DMS79 (cell line): ENCODE measurements at places on chromosomes 6 and 20.

GRCh38 chr6:113137426-113137825, 719.7 kb upstream of the MARCKS start:
- DNase-seq: no peak

DNA sequence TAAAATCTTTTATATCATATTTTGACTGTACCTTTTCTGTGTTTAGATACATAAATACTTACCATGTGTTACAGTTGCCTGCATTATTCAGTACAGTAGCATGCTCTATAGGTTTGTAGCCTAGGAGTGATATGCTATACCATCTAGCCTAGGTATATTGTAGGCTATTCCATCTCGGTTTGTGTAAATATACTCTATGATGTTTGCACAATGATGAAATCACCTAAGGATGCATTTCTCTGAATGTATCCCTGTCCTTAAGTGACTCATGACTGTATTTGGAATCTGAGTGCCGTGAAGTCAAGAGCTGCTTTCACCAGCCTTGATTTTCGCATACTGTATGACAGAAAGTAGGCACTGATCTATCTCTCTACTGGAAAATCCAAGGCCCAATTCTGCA, 129.9 kb downstream of the UTRN start:
- DNase-seq: no peak

DNA sequence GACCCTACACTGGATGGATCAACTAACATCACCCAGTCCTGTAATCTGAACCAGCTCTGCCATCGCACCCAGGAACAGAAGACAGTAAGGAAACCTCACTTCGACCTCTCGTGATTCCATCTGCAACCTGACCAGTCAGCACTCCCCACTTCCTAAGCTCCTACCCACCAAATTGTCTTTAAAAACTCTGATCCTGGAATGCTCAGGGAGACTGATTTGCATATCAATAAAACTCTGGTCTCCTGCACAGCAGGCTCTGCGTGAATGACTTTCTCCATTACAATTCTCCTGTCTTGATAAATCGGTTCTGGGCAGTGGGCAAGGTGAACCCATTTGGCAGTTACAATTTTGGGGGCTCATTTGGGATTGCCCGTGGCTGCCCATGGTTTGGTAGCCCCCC, 18.3 kb upstream of the AGPAT4 start:
- no peak for DNase-seq

- DNase-seq: no peak
Measured at GRCh38 chr6:163554663-163555062, 140.1 kb downstream of the QKI start.

DNA sequence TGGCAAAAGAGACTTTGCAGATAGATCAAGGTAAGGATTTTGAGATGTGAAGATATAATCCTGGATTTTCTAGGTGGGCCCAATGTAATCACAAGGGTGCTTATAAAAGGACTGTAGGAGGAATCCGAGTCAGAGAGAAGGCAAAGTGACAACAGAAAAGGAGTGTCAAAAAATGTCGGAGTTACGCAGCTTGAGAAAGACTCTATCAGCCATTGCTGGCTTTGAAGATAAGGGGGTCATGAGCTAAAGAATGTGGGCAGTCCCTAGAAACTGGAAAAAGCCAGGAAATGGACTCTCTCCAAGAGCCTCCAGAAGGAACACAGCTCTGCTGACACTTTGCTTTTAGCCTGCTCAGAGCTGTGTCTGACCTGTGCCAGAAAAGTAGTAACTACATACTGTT, 8.7 kb upstream of the RWDD1 start:
- no peak for DNase-seq

GRCh38 chr6:9412951-9413559, 977.7 kb upstream of the SLC35B3 start:
- no peak for DNase-seq

DNA sequence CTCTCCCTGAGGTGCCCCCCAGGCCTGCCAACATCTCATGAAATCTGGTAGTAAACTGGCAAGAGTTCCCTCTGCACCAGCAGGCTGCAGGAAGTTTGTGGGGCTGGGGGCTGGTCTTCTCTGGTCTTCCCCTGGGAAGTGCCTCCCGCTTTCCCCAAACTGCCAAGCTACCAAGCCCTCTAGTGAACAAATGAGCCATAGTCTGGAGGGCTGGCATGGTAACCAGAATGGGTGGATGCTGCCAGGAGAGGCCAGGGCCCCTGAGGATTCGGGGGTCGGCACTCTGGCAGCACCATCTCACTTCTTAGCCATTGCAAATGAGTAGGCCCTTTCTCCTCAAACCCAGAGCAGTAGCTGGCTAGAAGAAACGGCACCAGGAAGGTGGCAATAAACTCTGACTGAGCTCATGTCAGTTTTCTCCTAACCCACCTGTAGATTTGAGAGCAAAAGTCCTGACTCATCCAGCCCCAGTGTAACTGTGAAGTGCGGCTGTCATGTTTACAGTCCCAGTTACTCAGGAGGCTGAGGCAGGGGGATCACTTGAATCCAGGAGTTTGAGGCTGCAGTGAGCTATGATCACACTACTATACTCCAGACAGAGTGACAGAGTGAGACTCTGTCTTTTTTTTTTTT, 35.9 kb downstream of the ZC3H12D start:
- no peak for DNase-seq

GRCh38 chr6:39753725-39754045, 28.5 kb upstream of the KIF6 start:
- no peak for DNase-seq

GRCh38 chr6:33799454-33800113, 4.2 kb downstream of the MLN start:
- no peak for DNase-seq

DNA sequence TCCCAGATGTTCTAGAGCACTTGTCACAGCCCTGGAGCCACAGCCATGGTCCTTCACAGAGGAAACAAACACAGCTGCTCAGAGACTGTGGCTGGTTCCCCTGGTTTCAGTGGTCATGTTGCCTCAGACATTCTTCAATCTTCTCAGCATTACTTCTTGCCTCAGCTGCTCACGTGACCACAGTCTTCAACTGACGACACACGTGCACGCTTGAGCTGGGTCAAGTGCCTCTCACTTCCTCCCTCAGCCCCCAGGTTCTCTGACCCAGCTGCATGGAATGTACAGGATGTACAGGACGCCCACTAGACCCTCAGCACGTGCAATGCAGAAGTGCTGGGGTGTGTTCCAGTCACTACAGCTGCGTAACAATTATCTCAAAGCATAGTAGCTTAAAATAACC, 159.8 kb upstream of the GGTLC1 start:
- no peak for DNase-seq

- DNase-seq: no peak
Measured at GRCh38 chr20:47038566-47039560, 144.2 kb downstream of the EYA2 start.

DNA sequence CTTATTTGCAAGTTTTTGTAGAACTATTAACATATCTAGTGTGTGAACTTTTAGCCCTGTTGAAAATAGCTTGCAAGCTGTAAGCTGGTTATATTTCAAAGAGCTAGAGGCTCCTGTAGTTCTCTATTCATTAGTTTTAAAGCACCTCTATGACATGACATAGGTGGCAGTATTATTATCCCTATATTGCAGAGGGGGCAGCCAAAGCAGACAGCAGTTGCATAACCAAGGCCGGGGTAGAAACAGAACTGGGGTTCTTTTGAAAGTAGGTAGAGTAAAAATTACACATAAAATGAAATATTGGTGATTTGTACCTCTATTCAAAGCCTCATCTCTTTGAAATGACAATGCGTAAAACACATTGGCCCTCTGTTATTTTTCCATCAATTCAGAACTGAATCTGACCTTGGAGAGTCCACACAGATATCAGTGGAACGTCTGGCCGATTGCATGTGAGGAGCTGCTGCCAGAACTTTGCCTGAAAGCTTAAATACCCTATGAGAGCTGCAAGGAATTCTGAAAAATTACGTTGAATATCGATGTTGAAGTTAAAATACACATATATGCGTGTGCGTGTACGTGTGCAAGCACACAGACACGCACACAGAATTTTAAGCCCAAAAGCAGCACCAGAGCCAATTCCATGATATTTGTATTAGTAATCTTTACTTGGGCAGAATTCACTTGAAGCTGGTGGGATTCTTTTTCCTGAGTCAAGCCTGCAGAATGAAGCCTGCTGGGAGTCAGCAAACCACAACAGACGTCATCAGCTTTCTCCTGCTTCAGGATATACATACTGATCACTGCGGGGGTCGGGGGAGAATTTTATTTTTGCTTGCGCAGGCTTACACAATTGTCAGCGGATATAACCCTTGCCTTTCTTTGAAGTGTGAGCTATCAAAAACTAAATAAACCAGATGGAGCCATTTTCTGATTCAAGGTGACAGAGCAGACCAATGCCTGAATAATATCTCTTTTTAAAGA, 163.2 kb downstream of the PDE7B start:
- no peak for DNase-seq

GRCh38 chr20:59082981-59083380, 40.4 kb upstream of the PRELID3B start:
- DNase-seq: no peak

- no peak for DNase-seq
Measured at GRCh38 chr6:163214259-163214658, 200.3 kb upstream of the QKI start.

- no peak for DNase-seq
Measured at GRCh38 chr6:125299257-125299656, 2.5 kb downstream of the HDDC2 start.

GRCh38 chr6:15296735-15297134, 50.9 kb downstream of the JARID2 start:
- no peak for DNase-seq

DNA sequence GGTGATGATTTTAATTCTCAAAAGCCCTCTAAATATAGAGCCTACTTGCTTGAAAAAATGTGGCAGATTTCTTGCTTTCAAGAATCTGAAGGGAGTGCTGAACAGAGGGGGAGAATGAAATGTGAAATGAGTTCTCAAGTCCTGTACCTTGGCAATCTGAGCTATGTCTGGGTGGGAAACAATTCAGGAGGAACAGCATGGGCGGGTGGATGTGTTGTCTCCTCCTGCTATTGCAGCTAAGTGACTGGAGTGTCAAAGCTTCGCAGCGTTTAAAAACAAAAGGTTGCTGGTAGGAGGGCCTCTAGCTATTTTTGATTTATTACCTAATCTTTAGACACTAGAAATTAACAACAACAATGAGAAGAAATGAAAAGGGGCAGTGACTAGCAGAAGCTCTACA, 102.5 kb upstream of the ARG1 start:
- no peak for DNase-seq

GRCh38 chr6:20952699-20953474, 418.6 kb downstream of the CDKAL1 start:
- DNase-seq: no peak

GRCh38 chr6:138891255-138891986, 95.5 kb downstream of the ECT2L start:
- no peak for DNase-seq

GRCh38 chr20:22577515-22578220, 6.7 kb downstream of the FOXA2 start:
- DNase-seq: no peak

GRCh38 chr6:111474106-111474505, 8.9 kb downstream of the REV3L start:
- DNase-seq: peak; percentile 20

GRCh38 chr20:37330316-37330715, 15.6 kb upstream of the SRC start:
- DNase-seq: no peak
